Cerebellar nuclear complex (tissue), 1 donor: ENCODE measurements at places on chromosomes 4 and X.

- DNase-seq, result no peak
Measured at GRCh38 chr4:93842601-93843252, 14.2 kb downstream of the ATOH1 start.

DNA sequence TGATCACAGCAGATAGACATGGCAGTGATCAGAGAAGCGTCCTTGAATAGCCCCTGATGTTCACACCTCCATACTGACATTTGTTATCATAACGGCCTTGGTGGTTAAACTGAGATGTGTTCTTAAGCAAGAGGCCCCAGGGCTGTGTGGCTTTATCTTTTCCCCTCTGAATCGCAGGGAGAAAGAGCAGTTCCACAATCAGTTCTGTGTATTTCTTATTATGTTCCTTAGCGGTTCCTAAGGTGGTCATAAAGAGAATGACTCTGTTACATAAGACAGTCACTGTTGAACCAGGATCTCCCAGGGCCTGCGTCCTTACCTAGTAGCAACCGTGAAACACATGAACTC lies 52.8 kb upstream of the CBR4 start:
- DNase-seq, result no peak

DNA sequence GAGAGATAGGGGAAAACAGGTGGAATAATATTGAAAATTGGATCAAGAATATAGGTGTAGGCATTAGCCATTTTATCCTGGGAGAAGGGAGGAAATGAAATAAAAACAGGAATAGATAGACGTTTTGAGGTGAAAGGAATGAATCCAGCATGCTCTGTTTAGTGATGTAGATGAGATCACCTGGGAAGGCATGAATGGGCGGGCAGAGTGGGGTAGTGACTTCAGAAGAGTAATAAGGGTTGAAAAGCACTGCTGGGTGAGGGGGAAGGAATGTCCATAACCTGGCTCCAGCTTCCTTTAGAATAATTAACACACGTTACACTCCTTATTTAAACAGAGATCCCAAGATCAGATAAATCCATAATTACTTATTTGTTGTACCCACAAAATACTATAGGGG lies 191.1 kb upstream of the ANXA3 start:
- DNase-seq, result no peak

GRCh38 chrX:140501321-140501720 lies 3.5 kb downstream of the SOX3 start:
- DNase-seq, result no peak

DNA sequence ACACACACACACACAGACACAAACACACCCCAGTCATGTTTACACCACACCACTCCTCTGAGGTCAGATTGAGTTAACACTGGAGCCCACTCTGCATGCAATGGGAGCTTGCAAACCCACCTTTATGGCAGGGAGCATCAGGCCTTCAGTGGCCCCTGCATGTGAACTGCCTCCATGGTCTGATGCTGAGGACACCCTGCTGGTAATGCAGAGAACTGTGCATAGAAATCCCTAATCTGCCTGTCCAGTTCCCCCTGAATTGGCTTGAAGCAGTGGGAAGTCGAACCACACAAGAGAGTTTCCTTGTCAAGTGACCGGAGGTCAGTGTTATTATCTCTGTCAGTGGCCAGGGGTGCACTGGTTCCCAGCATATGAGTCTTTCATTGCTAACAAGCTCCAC lies 59.8 kb downstream of the ANOS1 start:
- DNase-seq, result no peak

- no peak for DNase-seq
Measured at GRCh38 chrX:16479206-16479869, 170.6 kb upstream of the S100G start.

GRCh38 chr4:38785901-38786402 lies 3.2 kb upstream of the TLR10 start:
- no peak for DNase-seq

DNA sequence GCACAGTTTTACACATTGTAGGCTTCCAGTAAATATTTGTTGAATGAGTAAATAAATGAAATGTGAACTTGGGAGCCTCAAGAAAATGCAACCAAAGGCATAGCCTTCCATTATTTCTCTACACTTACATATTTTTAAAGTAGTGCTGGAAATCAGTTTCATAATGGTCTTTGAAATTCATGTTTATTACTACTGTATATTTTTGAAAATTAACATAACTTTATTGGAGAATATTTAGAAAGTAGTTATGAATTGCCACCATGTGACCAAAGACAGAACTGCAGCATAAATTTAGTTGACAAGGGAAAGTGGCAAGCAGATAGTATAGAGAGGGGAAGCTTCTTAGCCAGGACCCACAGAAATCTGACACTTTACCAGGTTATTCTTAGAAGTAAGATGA lies 6.4 kb downstream of the TCEAL8 start:
- DNase-seq, result no peak

DNA sequence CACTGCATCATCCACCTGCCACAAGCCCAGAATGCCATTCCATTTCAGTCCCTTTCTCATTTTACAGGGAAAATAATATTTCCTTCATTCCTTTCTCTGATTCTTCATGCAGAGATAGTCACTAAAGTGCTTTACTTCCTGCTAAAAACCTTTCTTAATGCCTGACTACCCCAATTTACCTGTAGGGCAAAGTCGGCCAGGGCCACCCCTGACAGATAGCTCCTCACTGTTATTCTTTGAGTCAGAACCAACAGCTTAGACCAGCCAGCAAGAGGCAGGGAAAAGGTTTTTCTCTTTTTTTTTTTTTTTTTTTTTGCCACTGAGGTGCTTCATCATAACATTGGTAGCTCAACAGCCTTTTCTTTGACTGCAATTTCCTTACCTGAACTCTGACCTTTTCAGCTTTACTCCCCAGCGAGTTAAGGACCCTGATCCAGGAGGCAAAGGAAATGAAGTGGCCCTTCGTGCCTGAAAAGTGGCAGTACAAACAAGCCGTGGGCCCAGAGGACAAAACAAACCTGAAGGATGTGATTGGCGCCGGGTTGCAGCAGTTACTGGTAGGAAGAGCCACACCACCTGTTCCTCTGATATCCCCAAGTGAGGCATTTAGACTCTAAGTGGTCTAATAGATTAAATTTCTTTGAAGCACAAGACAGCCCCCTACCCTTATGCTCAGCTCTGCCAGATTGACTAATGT lies 85.0 kb downstream of the ALPK1 start:
- no peak for DNase-seq

DNA sequence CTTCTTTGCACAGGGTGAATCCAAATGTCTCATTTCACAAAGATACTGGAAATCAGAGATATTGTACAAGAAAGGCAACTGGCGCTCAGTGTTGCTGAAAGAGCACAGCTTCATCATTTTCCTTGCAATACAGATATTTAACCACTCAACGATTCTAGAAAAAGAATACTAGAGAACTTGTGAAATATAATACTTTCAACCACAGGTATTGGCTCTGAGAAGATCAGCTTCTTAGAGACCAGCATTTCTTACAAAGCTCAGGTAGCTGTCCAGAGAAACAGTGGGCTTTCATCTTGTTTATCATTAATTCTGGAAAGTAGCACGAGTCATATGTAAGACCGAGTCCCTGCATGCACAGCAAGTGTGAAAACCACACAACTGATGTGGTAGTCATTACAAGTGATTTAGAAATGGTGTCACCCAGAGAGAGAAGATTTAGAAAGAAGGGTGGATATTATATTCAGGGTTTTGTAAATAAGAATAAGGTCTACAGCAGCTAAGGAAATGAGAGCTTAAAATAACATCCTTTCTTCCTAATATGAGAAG lies 7.8 kb upstream of the PPARGC1A start:
- DNase-seq, result no peak

DNA sequence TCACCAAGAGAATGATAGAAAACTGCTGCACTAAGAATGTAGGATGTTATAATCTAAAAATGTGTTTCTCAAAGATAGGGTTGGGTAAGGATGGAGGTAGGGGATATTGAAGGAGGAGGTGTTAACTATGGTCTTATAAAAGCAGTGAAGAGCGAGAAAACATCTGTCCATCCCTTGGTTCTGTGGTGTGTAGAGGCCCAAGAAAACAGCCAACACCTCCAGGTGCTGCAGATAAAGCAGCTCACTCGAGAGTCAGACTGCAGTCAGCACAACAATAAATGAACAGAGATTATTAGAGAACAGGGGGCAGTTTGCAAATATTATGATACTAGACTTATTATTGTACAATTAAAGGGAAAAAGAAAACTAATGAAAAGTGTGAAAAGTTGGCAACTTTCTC lies 141.5 kb downstream of the CAMK2D start:
- DNase-seq, result no peak

- DNase-seq, result no peak
Measured at GRCh38 chr4:87317527-87317926, 5.2 kb downstream of the HSD17B13 start.

DNA sequence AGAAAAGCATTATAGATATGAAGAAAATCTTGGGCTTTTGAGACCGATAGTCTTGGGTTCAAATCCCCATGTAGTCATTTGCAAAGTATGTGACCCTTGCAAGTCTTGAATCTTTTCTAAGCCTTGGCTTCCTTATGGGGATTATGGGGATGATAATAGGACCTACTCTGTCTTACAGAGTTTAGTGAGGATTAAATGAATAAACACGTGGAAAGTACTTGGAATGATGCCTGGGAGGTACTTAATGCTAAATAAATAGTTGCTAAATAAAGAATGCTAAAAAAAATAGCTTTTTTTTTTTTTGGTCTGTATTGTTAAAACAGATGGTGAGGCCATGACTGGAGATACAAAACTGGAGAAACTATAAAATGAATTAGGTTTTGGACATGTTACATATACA lies 292.7 kb downstream of the GPAT3 start:
- DNase-seq, result no peak

GRCh38 chr4:67250131-67250896 lies 295.0 kb downstream of the CENPC start:
- no peak for DNase-seq

DNA sequence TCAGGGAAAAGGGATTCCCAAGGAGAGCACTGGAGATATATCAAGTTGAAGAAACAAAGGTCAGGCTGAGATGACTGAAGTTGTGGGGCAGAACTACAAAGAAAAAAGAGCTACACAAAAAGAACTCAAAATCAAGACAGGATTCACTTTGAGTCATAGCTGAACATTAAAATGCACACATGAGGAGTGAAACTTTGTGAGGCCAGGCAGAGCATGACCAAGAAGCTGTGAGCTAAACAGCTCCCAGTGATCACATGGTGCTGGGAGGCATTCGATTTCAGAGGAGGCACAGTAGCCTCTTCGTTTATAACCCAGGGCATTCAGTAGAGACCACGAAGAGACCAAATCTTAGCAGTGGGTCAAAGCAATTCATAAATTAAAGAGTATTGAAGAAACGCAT lies 145.3 kb downstream of the ATRX start:
- no peak for DNase-seq

DNA sequence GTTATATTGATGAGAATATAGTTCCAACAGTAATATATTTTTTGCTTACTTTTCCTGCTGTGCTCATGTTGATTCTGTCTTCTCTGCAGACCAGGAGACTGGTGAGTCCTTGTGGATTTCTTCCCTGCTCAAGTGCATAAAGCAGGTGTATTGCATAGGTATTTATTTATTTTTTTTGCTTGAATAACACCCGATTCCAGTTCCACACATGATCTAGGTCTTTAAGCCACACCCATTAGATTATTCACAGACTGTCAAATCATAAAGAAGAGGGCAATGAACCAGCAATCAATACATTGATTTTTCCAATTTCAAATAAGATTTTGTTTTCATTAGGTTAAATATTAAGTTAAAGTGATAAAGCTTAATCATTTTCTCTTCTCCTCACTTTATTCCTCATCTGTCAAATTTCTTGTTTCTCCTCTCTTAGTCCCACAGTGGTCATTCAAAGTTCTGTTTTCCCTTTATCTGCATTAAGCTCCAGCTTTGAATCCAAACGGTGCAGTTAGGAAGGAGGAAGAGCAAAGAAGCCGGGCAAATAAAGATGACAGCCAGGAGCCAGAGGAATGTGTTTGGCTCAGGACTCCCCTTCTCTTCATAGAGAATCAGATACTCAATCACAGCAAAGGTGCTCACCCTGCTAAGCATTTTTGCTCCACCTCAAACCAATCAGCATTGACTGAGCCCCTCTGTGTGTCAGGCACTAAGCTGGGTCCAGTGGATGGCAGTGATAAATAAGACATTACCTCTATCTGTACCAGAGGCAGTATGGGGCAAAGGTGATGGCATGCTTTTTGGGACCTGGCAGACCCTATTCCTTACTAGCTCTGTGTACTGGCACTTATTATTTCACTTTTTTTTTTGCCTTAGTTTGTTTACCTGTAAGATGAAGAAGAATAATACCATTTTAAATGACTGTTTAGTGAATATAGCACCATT lies at the start of gene ADH1A:
Gene ADH1A, minus strand, starts transcription at position 138 of the 939 bp plus-strand sequence. Its CDS starts 71 bp downstream, at position 67.
- DNase-seq, result no peak

- DNase-seq, result no peak
Measured at GRCh38 chrX:38371641-38372040, 19.2 kb downstream of the OTC start.

DNA sequence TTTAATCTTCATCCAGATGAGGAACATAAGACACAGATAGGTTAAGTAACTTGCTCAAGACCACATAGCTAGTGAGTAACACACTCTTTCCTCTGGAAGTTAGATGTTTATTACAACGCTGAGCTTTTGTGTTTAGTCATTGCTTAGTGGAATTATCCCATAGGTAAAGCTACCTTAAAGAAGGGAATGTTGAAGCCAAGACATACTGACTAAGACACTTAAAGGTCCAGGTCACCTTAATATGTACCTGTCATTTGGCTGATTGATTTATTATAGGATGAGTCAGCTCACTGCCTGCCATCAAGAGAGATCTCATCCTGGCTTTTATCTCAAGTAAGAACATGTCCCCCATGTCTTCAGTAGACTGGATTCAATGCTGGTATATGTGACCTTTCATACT lies 53.4 kb downstream of the KDR start:
- no peak for DNase-seq

DNA sequence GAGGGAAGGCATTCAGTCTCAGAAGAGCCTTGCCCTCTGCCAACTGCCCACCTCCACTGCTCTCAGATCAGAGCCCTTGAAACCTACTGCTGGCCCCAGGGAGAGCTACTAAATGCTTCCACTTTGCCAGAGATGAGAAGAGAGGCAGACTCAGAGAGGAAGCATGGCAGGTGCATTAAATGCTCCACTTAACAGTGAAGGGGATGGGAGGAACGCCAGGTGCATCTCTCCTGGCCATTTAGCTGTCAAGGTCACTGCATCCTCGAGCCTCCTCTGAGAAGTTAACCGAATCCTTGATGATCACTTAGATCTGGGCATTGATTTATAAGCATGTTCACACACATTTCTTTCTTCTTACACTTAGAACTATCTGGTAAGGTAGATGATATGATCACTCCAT lies 15.0 kb downstream of the TRPC5 start:
- DNase-seq, result no peak

DNA sequence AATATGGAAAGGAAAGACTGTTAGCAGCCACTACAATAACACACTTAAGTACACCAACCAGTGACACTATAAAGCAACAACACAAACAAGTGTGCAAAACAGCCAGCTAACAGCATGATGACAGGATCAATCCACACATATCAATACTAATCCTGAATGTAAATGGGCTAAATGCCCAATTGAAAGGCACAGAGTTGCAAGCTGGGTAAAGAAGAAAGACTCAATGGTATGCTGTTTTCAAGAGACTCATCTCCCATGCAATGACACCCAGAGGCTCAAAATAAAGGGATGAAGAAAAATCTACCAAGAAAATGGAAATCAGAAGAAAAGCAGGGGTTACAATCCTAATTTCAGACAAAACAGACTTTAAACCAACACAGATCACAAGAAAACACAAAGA lies 94.2 kb upstream of the ENPEP start:
- DNase-seq, result no peak

- DNase-seq, result peak; percentile 26
Measured at GRCh38 chr4:89245459-89245858, 62.1 kb downstream of the GPRIN3 start.

- DNase-seq, result no peak
Measured at GRCh38 chr4:8534129-8534528, 46.1 kb upstream of the GPR78 start.
